ENCODE measurements at places on chromosomes 3 and 15. TPM values are rescaled to one million over a fixed set of nuclear protein-coding genes. Genes with fewer than 3 reads are reported as not detected.

The CAND2 gene
- 13.1 TPM for total RNA-seq

The LDHAL6B gene
- not detected for total RNA-seq

The ADCY5 gene
- 42.6 TPM for total RNA-seq

The EOMES gene
- total RNA-seq = 0.24 TPM
